ENCODE measurements at places on chromosomes 2 and 18.

DNA sequence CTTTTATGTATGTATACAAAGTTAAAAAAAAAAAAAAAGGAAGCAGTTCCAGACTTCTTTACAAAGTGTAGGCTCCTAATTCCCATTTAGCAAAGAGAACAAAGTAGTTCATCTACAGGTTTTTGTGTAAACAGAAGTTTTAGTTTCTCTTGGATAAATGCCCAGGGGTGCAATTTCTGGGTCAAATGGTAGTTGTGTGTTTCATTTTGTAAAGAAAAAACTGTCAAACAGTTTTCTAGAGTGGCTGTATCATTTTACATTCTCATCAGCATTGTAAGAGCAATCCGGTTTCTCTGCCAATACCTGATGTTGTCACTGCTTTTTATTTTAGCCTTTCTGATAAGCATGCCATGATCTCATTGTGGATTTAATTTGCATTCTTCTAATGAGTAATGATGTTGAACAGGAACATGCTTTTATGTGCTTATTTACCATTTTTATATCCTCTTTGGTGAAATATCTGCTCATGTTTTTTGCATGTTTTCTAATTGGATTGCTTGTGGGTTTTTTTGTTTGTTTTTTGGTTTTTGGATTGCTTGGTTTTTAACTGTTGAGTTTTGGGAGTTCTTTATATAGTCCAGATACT lies 16.6 kb upstream of the PSME4 start:
- no peak for DNase-seq

- DNase-seq, result no peak
These were observed 203.8 kb downstream of the TNS1 start for GRCh38 chr2:217798743-217799562.

DNA sequence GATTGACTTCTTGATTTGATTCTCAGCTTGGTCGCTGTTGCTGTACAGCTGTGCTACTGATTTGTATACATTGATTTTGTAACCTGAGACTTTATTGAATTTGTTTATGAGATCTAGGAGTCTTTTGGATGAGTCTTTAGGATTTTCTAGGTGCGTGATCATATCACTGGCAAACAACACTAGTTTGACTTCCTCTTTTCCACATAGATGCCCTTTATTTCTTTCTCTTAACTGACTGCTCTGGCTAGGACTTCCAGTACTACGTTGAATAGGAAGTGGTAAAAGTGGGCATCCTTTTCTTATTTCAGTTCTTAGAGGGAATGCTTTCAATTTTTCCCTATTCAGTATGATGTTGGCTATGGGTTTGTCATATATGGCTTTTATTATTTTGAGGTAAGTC lies 101.3 kb downstream of the OSBPL1A start:
- no peak for DNase-seq

GRCh38 chr2:191150600-191151330 lies at the start of gene STAT4:
Gene STAT4, minus strand, starts transcription at chr2:191150994. Its CDS starts 2,791 bp downstream, at chr2:191148203.
- DNase-seq, result no peak

- DNase-seq, result no peak
These were observed 49.8 kb downstream of the E2F6 start for GRCh38 chr2:11416186-11416585.

DNA sequence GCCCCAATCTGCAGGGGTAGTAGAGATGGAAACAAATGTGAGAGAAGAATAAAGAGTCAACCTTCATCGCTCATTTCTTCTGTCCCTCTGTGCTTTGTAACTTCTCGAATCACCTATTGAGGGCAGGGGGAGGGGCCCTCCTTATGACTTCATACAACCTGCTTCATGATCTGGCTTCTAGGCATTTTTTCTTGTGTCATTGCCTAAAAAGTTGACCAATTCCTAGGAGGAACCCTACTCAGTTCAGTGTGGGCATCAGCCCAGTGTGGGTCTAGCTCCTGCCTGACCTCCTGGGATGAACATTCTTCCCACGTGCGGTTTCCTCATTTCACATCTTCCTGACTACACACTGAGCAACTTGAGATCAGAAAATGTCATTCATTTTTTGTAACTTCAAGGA lies 46.3 kb upstream of the CREB1 start:
- no peak for DNase-seq

DNA sequence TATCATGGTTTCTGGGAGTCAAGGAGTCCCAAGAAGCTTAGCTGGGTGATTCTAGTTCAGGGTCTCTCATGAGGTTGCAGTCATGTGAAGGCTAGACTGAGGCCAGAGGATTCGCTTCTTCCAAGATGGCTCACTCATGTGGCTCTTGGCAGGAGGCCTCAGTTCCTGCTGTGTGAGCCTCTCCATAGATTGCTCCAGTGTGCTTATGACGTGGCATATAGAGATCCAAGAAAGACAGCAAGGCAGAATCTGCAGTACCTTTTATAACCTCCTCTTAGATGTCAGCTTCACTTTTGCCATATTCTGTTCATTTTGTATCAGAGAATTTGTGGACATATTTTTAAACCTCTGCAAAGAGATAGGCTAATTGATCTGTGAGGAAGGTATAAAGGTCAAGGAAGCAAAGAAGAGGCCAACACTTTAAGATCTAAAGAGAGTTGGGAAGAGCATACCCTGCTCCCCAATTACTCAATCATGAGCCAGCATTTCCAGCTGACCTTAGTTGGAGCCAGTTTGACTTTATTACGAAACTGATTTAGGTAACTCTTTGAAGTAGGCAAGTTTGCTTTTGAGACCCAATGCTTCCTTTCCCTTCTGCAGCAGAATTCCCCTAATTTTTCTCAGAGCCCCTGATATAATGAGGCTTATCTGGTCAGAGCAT lies 134.7 kb downstream of the EML6 start:
- DNase-seq, result no peak

GRCh38 chr18:5175378-5175777 lies 21.7 kb downstream of the AKAIN1 start:
- DNase-seq, result no peak

DNA sequence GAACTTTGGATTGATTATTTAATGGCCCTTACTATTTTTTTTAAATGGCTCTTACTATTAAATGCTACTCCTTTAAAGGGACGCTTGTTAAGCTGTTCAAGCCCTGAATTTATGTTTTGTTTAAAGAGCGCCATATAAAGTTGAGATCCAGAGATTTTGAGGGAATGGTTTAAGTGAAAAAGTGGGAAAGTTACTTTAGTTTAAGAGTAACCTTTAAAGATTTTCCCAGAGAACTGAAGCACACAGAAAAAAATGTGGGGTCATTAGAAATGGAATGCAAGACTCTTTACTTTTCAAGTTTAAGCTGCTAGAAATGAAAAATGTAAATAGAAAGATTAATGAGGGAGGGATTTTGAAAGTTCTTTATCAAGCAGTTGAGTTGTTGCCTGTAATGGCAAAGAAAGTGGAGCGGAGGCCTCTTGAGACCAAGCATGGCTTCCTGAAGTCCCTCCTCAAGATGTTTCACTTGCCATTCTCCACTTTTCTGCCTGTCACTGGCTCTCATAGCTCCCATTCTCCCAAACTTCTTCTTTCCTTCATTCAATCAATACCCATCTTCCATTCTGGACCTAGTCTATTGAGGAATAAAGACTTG lies 93.2 kb downstream of the KCNS3 start:
- DNase-seq, result no peak

- no peak for DNase-seq
These were observed 36.8 kb upstream of the WIPF1 start for GRCh38 chr2:174634130-174635014.

DNA sequence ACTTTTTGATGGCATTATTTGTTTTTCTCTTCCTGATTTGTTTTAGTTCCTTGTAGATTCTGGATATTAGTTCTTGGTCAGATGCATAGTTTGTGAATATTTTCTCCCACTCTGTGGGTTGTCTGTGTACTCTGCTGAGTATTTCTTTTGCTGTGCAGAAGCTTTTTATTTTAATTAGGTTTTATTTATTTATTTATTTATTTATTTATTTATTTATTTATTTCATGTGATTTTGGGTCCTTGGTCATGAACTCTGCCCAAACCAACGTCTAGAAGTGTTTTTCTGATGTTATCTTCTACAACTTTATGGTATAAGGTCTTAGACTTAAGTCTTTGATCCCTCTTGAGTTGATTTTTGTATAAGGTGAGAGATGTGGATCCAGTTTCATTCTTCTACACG lies 292.2 kb downstream of the CDH7 start:
- no peak for DNase-seq

DNA sequence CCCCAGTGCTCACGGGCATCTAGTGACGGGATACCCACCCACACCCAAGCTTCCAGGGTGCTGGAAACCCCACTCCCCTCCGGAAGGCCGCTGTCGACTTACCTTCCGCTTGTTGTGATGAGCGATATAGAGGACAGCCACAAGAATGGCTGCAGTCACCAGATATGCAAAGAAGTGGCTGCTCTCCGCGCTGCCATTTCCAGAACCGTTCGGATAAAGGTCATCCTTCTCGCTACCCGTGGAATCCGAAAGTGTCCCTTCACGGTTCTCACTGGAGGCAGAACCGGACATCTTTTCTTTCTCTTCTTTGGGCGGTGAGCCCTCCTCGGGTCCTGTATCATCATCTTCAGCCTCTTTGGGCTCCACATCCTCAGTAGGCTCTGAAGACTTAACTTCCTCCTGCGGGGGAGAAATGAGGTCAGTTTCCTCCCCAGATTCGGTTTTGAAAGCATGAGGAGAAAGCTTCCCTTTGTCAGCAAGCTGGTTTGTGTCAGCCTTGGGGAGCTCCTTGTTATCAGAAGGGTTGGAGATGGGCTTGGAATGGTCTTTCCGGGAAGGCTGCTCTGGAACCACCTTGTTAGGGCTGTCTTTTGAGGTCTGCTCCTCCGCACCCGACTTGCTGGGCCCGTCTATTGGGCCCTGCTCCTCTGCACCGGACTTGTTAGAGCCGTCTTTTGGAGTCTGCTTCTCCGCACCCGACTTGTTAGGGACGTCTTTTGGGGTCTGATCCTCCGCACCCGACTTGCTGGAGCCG lies 1.2 kb downstream of the TGOLN2 start:
- no peak for DNase-seq

- DNase-seq, result no peak
These were observed 51.1 kb downstream of the PAPOLG start for GRCh38 chr2:60806988-60807681.

DNA sequence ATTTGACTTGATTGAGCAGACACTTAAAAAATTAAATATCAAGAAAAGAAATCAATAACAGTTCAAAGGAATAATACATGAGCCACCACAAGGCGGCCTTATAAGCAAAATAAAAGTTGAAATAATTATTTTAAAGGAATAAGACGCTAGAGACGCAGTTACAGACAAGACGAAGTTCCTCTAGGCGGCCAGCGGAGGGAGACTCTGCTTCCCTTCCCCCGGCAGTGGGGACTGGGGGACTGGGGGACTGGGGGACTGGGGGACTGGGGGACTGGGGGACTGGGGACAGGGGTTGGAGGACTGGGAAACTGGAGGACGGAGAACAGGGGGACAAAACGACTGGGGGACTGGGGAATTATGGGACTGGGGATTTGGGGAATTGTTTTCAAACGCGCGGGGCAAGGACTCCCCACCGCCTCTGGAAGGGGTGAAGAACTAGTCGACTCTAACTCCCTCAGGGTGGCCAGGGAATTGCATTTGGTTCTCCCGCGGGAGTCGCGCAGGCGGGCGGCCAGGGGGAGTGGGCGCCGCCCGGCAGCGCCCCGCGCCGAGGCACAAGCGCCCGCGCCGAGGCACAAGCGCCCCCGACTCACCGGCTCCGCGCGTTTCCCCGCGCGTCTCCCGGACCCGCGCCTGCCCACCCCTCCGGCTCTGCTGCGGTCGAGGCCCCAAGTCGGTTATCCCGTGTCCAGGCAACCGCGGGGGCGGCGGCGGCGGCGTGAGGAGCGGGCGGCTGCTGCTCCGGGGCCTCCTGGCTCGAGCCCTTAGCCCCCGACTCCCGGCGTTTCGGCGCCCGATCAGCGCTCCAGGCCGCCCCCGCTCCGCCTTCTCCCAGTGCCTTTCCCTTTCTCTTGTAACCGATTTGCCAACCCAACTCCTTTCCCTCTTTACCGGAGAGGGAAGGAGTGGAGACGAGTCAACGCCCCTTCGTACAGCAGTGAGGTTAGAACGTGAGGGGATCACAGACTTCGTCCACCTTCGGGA lies at the start of gene CCDC178:
CCDC178 (minus strand) TSS at position 662 of the 984 bp plus-strand sequence. CDS start 28,633 bp downstream, outside the sequence.
- DNase-seq, result peak; percentile 74

GRCh38 chr18:35835833-35836232 lies 136.6 kb upstream of the RMP24 start:
- no peak for DNase-seq

- DNase-seq, result no peak
These were observed 123.6 kb downstream of the PLB1 start for GRCh38 chr2:28619213-28620196.

DNA sequence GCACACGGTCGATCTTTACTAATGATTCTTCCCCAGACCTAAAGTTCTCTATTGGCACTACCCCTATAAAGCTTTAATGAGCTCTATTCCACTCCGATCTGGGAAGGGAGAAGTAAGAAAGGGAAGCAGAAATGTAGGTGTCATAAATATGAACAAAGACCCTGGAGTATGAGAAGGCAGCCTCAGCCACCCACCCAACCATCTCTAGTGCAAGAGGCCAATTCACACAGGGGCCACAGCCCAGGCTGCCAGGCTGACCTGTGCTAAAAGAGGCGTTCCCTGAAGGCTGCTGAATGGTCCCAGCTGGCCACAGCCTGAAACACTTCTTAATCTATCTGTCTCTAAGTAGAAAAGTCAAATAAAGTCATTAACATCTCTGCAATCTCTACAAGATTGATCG lies 60.1 kb upstream of the ACTR3 start:
- DNase-seq, result no peak

GRCh38 chr18:62325806-62326645 lies 916 bp downstream of the TNFRSF11A start:
- no peak for DNase-seq

- DNase-seq, result no peak
These were observed 114.1 kb upstream of the MYCN start for GRCh38 chr2:15826273-15826717.

DNA sequence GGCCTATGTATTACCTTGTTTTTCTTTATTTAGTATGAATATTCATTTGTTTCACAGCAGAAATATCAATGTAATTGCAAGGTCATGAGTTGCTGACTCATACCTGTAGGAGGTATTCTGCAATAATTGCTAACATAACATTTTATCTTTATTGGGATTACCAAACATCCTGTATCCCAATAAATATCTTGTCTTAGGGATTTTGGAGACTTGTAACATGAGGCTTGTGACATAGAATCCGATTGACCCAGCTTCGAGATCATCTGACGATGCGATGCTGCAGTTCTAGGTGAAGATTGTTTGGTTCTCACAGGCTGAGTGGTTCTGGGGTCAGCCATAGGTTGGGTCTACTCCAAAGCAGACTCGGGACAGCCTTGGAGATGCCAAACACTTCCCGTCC lies 133.4 kb upstream of the RND3 start:
- no peak for DNase-seq

DNA sequence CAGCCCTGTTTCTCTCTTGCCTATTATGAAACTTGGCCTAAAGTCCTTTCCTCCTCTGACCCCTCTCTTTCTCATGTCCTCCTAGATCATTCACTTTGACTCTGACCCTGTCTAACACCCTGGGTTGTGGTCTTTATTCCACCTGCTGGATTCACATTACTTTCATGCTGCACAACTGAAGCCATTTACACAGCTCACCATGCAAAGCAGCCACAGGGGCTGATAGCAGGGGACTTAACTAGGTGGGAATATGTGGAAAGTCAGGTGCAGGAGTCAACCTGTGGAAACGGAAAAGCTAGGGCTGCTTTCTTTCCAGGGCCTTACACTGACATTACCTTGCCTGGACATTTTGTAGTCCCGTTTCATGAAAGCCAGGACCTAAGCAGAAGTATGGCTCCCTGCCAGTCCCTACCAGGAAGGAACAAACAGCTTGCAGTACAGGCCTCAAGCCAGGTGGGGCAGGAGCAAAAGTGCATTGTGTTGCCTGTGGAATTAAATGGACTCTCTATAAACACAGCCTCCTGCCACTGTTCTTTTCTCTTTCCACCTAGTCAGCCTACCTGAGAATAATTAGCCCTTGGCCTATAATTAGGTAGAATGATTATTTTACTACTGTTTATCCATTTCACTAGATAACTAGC lies 11.8 kb downstream of the MAPRE3 start:
- peak; percentile 44 for DNase-seq

Measured in mesothelial cell of epicardium (in vitro differentiated cells).